Mesothelial cell of epicardium (in vitro differentiated cells): ENCODE measurements at places on chromosomes 16 and 17. TPM values are rescaled to one million over a fixed set of nuclear protein-coding genes. Genes with fewer than 3 reads are reported as not detected.

GRCh38 chr16:27522173-27522707, 27.5 kb downstream of the GTF3C1 start:
- no peak for DNase-seq

- no peak for DNase-seq
Observed at GRCh38 chr16:55754056-55754455, 78.8 kb downstream of the CES1 start.

GRCh38 chr16:28166394-28167208, 45.2 kb downstream of the XPO6 start:
- DNase-seq, result no peak

DNA sequence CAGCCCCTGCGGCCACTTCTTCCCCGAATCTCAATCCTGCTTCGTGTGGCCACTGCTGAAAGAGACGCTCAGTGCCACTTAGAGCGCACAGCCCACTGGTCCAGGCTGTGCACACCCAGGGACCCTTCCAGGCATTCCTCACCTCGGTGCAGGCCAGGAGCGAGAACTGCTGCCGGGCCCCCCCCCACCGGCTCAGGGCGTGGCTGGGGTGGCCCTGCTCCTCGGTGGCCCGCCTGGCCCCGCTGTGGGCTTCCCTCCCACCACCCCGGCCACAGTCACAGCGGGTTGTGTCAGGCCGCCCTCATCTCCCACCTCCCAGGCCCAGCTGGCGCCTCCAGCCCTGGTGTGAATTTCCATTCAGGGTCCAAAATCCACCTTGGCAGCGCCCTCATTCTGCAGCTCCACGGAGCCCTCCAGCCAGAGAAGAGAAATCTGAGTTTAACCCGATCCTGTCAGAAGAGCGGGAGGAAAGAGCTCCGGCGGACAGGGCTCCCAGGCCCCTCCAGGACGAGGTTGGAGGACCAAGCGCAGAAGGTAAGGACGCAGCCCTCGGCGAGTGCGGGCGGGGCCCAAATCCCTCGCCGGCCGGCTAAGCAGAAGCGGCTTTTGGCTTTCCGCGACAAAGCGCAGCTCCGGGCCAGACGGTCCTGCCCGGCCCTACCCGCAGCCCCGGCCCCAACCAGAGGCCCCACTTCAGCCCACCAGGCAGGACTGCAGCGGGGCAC, 12.0 kb downstream of the TBC1D16 start:
- no peak for DNase-seq

The PLLP gene
- total RNA-seq, result 1.1 to 1.8 TPM (median 1.2 TPM) in 3 replicates

The CD19 gene
- not detected in 3 replicates for total RNA-seq

The CHRNE gene
- total RNA-seq, result 1.5 to 1.9 TPM (median 1.7 TPM) in 3 replicates

The TRAP1 gene
- total RNA-seq, result 141 to 149 TPM (median 142 TPM) in 3 replicates

The TBX21 gene
- not detected in 3 replicates for total RNA-seq
